ENCODE measurements at places on chromosomes 12 and 14.
A peak's percentile ranks its signal among the peaks of the same experiment; 100 is the strongest.

DNA sequence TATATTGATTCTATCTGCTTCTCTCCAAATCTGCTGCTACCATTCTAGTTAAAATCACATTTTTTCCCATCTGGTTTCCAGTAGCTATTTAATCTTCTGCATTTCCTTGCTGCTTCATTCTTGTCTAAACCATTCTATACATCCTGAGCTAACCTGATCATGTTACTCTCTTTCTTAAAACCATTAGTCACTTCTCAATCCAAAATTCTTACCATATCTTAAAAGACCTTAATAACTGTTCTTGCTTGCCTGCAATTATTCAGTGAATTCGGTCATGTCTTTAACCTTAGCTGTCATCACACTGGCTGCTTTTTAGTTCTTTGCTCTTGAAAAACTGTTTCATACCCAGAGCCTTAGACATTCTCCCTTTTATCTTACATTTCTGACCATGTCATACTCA is 56.4 kb upstream of the PZP start:
- DNase-seq, result no peak

GRCh38 chr12:94100211-94100627 is 48.2 kb upstream of the PLXNC1 start:
- DNase-seq, result no peak

DNA sequence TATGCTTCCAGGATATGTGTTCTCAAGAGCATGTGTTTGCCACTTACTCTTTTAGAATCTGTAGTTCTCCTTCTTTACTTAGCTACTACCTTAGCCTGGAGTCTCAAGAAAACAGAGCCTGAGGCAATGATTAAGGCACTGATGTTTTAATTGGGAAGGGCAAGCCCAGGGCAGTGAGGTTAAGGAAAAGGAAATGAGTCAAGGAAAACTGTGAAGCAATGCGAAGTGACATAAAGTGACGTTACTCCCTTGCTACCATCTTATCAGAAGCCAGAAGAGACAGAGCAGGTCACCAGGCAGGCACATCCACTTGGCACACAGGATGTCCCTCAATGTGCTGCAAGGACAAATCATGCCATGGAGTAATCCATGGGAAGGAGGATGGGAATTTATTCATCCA is 11.3 kb upstream of the EML5 start:
- no peak for DNase-seq

- no peak for DNase-seq
Observed at GRCh38 chr14:29721586-29721985, 206.1 kb downstream of the PRKD1 start.

- DNase-seq, result no peak
Observed at GRCh38 chr12:3667485-3667884, 85.4 kb downstream of the CRACR2A start.

DNA sequence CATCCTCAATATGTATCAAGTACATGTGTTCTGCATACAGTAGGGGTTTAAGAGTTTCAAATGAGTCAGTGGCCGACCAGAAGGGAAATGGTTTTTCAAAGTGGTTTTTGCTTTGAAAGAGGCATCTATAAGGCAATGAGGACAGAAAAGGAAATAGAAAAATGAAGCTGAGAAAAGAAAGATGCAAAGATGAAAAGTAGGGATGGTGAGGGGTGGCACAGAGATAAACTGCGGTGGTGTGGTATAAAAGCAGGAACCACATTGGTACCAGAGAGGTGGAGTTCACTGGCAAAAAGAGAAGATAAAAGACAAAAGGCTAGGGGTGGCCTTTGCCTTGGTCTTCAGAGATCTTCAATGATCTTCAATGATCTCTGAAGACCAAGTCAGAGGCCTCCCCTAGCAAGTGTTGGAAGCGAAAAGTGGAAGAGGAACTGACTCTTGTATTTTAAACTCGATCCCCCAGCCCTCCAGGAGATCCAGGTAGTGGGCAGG is 144.0 kb upstream of the KRR1 start:
- no peak for DNase-seq

DNA sequence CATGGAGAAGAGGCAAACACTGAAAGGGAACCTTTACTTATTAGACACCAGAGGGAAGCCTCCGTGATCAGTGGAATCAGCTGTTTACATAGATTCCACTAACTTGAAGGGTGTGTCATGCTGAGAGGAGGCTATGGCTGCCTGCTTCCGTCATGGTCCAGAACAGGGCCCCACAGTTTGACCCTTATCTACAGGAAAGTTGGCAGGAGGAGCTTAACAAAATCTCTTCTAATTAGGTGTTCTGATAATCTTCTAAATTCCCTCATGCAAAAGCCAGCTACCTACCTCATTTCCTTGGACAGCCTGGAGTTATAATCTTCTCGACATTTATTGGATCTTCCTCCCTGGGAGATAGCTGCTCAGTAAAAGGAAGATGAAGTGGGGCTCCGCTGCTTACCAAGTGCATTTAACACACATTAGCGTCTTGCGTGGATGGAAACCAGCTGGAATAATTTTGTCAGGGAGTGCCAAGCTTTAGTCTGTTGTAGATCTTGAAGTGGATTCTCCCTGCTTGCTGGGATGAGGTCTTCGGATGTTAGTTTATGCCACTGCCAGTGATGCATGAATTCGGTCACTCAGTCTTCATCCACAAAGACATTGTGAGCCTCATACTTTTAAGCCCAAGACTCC is 171.0 kb downstream of the PAH start:
- no peak for DNase-seq

GRCh38 chr14:89294060-89294459 is 123.0 kb downstream of the FOXN3 start:
- DNase-seq, result no peak

DNA sequence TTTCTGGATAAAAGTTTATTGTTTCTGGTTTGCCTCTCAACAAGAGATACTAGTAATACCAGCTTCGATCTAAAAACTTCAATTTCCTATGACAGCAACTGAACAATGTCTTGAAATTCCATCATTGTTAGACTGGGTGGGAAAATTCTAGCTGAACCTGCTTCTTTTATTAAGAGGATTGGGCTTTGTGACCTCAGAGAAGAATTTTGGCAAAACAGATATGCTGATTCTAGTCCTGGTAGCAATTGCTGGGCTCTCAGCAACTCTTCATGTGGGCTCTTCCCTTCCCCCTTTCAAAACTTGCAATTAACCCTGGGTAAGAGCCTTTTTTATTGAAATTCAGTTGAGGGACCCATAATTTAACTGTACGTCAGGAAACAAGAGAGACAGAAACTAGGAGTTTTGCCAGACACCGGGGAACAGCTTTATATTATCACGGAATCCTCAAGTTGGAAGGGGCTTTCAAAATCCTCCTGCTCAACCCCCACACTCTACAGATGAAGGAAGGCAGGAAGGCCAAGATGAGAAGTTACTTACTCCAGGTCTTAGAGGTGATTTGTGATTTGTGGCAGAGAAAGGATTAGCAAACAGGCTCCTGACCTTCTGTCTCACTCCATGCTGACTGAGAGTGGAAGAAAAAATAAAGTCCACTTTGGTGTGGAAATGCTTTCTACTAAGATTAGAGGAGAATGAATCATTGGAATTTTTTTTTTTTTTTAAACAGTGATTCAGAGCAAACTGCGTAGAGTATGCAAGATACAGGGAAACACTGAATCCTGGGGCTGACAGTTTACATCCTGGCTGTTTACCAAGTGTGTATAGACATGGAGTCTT is 239.0 kb upstream of the ATP2B1 start:
- DNase-seq, result peak; percentile 52

DNA sequence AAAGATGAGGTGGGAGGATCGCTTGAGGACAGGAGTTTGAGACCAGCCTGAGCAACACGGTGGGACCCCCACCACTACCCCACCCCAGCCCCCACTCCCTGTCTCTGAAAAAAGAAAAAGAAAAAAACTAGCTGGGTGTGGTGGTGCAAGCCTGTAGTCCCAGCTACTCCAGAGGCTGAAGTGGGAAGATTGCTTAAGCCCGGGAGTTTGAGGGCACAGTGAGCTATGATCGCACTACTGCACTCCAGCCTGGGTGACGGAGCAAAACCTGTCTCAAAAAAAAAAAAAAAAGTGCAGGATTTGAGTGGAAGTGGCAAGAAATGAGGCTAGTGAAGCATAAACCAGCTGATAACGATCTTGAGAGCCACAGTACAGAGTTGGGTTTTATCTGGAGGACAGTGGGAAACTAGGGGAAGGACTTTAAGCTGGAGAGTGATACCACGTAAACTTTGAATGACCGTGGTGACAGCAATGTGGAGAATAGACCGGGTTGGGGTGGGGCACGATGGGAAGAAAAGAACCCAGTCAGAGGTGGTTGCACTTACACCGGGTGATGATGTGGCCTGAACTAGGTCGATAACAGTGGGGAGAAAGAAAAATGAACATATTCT is 85.3 kb downstream of the TMEM260 start:
- no peak for DNase-seq

- no peak for DNase-seq
Observed at GRCh38 chr14:24167469-24168114, 4.3 kb upstream of the REC8 start.

DNA sequence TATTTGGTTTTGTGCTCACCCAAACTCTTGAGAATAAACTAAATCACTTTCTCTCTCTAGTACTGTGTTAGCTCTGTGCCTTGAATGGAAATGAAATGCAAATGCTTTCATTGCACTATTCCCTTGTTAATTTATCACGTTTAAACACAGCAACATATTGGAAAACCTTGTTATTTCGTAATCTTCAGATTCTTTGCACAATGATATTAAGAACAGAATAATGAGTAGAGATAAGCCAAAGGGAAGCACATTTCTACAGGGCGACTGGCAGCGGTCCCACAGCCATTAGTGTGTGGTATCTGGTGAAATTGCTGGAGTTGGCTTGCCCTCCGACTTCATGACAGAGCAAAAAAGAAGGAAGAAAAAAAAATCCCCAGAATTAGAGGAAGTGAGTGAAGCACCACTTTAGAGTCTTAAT is 166.1 kb upstream of the E2F7 start:
- no peak for DNase-seq

- DNase-seq, result no peak
Observed at GRCh38 chr14:79118291-79118690, 948.1 kb downstream of the NRXN3 start.

DNA sequence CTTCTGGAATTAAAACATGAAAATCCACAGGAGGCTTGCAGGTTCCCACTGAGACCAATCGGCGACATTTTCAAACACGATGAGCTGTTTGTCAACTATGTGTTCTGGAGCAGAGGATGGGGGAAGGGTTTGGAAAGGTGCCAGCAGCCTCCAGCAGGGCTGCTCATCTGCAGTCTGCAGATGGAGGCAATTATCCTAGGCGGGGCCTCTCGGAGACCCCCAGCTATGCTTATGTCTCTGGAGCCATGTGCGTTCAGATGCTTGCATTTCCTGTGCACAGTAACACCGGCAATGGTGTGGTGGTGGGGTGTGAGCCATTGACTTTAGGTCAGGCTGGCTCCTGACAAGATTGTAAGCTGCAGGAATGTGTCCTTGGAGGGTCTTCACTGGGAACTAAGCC is 51.7 kb downstream of the RPH3A start:
- DNase-seq, result no peak

DNA sequence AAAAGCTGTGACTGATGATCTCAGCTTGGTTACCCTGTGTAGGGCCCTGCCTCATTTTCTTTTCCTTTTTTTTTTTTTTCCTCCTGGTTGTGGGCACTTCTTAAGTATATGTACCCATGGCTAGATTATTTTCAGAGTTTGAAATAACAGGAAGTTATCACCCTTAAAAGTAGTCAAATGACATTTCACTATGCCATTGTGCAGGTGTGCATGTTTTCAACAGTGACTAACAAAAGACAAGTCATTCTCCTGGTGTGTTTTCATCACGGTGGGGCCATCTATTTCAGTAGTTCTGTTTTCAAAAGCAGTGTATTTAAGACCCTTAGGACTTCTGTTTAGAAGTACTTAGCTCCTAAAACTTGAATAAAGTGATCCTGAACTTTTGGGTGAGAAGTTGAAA is 15.0 kb downstream of the GABARAPL1 start:
- no peak for DNase-seq

GRCh38 chr14:105152794-105153241 is 15.8 kb downstream of the JAG2 start:
- DNase-seq, result no peak

Data from hepatic stellate cell (primary cell).